ENCODE measurements at places on chromosomes 16 and 17.

DNA sequence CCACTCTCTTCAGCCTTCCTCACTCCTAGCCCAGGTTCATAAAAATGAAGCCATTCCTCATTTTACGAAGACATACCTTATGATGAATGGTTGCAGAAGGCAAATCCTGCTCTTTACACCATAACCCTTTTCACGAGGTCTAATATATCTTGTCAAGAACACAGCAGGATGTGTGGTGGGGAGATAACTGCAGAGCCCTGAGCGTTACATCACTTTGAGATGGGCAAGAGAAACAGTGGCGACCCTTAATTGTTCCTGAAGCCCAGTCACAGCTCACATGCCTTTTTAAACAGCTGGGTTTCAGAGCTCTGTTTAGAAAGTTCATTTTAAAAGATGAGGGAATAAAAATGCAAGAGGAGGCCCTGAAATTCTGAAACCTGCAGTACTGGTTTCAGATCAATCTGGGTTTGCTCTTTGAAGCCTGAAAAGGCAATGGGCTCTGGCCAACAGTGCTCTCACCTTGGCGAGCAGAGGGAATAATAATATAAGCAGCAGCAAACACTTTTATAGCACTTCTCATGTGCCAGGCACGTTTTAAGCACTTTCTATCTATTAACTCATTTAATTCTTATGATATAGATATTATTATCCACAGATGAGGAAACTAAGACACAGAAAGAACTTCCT lies 2.9 kb downstream of the FAM117A start:
- DNase-seq, result no peak

GRCh38 chr17:45425125-45425983 lies 7.3 kb downstream of the ARHGAP27 start:
- DNase-seq, result no peak

GRCh38 chr17:72104164-72104862 lies 16.5 kb upstream of the SOX9 start:
- DNase-seq, result no peak

DNA sequence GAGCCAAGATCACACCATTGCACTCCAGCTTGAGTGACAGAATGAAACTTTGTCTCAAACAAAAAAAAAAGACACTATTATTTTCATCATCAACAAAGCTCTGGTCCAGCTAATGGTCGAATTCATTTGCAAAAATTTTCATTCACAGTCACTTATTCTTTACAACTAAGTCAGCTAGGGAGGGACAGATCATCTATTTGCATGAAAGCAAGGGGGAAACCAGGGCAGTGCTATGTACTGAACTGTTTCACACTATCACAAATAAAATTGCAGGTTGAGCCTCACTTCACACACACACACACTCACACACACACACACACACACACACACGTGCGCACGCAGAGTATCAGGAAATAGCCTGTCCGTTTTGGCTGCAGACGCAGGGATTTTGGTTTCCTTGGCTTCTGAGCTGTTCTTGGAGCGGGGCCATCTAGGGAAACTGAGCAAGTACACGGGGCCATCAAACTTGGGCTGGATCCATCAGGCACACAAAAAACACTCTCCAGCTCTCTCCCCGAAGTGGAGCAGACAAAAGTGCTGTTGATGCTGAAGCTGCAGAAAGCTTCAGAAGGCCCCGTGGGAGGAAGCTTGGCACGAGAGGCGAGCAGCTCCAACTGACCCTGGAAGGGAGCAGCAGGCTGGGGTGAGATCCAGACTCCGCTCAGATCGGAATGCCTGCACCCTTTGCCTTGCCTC lies 44.3 kb upstream of the HELZ start:
- no peak for DNase-seq

DNA sequence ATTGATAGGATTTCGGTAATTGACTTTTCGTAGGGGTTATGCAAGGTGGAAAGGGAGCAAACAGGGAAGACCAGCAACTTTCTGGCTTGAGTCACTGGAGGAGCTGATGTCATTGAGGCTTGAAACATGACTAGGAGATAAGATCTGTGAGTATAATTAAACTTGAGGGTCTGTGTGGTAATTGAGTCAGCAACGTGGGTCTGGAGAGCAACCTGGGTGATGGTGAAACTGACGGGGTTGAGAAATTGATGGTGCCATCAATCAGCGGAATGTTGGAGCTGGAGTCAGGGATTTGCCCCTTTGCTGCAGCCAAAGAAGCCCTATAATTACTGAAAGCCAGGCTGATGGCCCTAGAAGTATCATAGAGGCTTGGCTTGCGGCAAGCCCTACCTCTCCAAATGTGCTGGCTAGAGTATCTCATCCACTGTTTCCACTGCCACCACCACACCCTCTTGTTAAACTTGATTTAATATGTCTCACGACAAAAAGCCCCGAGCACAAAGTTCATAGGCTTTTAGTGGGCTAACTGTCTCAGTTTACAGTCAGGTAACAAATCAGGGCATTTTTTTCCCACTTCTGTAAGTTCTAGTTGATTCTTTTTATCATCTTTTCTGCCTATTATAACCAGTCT lies 186.9 kb upstream of the ELAC2 start:
- no peak for DNase-seq

DNA sequence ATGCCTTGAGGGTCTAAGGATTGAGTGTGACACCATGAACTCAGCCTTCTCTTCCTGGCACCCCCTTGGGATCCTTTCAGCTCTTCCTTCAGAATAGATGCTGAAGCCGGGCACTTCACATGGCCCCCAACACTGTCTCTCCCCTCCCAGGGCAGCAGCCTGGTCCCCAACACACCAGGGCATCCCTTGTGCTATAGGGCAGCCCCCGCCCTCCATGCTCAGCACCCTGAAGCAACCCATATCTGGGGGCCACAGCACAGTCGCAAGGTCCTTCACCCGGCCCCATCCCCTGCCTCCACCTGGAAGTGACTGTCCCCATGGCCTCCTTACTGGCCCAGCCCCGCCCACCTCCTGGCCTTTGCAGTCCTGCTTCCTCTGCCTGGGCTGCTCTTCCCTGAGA lies 143.1 kb downstream of the C16orf95 start:
- DNase-seq, result no peak

DNA sequence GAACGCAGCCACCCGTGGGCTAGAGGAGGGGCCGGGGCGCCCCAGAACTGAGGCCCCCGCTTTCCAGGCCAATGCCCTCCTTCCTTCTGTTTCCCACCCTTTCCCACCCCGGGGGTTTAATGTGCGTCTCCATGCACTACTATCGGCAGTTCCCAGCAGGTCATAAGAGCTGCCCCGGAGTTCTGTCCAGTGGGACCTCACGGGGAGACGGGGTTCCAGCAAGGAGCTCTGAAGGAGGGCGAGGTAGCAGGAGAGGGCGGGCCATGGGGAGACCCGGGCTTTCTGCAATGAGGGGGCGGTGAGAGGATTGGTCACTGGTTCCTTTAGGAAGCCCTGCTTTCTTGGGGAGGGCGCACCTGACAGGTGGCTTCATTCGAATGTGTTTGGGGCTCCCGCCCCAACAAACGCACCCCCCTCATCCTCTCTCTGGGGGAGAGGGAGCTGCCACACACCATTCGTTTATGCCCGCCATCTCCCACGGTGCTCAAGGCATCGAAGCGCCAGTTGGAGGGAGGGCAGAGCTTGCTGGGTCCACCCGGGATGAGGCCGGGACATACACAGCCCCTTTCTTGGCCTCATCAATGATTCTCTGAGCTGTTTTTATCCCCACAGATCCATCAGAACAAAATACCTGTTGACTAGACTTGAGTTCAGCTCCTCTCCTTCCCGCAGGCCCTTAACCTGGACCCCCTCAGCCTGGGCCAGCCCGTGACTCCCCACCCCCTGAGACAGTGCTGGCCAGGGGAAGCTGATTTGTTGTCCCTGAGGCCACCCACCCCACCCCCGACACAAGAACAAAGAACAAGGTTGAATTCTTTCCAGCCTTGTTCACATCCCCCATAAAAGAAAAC lies 44.1 kb downstream of the SLC7A5 start:
- no peak for DNase-seq

GRCh38 chr16:27458258-27458657 lies 56.3 kb downstream of the IL21R start:
- no peak for DNase-seq

DNA sequence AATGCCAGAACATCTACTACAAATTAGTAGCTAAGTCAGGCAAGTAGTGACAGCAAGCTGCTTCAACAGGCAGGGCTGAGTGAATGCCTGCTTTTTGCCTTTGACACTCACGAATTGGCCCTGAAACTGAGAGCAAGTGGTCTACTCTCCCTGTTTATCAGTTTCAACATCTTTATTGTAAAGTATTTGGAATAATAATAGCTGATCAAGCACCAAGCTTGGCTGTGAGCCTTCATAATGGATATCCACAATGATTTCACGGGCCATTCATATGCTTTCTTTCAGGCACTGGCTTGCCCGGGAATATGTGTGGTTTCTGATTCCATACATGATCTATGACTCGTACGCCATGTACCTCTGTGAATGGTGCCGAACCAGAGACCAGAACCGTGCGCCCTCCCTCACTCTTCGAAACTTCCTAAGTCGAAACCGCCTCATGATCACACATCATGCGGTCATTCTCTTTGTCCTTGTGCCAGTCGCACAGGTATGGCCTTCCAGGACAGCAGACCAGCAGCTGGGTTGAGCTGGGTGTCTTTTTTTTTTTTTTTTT lies 5.2 kb downstream of the TLCD3A start:
- DNase-seq, result no peak

GRCh38 chr16:11957591-11958395 lies 7.2 kb upstream of the TNFRSF17 start:
- DNase-seq, result no peak

- no peak for DNase-seq
These were observed 115.9 kb downstream of the DYNLRB2 start for GRCh38 chr16:80656711-80657150.

- DNase-seq, result no peak
These were observed 5.8 kb downstream of the ACLY start for GRCh38 chr17:41912925-41913324.

DNA sequence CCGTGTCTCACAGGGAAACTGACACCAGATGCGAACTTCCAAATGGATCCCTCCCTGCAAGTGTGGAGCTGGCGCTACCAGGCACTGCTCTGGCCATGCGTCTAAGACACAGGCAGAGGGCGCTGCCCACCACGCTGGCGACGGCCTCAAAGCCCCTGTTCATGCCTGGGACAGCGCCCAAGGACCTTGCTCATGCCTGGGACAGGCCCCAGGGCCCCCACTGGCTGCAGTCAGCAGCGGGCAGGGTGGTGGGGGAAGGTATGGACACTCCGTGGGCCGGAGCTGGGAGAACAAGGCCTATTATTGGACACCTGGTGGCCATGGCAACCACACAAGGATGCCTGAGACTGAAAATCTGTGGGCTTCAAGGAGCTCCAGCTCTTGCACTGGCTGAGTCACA lies 8.8 kb downstream of the ZG16B start:
- DNase-seq, result no peak

GRCh38 chr16:65249768-65250167 lies 127.9 kb upstream of the CDH11 start:
- no peak for DNase-seq

DNA sequence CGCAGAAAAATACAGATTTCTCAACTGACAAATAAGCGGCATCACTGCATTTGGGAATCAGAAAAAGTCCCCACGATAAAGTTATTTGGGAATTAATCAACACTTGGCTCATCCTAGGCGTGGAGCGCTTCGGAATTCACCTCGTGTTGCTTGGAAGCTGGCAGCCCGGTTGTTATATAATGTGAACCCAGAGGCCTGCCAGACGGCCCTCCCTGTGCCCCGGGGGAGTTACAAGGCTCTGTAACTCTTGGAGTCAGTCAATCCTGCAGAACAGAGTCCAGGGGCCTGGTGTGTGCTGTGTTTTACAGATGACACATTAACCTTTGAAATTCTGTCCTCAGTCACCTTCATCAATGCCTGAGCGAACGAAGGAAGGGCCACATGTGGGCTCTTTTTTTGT lies 111.1 kb downstream of the PITPNC1 start:
- DNase-seq, result no peak

DNA sequence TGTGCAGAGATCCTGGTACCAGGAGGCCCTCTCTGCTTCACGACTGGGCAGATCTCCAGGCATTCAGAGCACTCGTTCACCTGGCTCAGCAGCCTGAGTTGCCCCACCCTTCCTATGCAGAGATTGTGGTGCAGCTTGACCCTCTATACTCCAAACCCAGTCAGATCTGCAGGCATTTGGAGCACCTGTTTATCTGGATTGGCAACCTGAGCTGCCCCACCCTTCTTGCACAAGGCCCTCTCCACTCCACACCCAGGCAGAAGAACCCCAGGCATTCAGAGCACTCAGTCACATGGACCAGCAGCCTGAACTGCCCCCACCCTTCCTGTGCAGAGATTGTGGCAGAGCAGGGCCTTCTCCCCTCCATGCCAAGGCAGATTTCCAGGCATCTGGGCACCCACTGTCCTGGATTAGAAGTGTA lies 88.4 kb upstream of the CDH5 start:
- no peak for DNase-seq

DNA sequence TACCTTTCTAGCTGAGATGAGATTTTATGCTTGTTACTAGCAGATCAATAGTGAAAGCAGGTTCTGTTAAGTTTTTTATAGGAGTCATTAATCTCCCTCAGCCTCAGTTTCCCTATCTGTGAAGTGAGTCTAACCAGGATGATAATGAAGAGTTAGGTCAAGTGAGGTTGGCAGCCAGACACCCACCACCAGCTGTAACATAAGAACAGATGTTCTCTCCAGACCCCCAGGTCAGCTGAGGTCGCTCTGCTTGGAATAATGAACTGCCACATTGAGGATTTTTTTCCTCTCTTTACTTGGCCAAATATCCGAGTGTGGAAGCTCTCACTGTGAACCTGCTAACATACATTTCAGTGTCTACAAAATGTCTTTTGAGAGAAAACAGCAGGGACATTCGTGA lies 389.6 kb downstream of the WWOX start:
- no peak for DNase-seq

DNA sequence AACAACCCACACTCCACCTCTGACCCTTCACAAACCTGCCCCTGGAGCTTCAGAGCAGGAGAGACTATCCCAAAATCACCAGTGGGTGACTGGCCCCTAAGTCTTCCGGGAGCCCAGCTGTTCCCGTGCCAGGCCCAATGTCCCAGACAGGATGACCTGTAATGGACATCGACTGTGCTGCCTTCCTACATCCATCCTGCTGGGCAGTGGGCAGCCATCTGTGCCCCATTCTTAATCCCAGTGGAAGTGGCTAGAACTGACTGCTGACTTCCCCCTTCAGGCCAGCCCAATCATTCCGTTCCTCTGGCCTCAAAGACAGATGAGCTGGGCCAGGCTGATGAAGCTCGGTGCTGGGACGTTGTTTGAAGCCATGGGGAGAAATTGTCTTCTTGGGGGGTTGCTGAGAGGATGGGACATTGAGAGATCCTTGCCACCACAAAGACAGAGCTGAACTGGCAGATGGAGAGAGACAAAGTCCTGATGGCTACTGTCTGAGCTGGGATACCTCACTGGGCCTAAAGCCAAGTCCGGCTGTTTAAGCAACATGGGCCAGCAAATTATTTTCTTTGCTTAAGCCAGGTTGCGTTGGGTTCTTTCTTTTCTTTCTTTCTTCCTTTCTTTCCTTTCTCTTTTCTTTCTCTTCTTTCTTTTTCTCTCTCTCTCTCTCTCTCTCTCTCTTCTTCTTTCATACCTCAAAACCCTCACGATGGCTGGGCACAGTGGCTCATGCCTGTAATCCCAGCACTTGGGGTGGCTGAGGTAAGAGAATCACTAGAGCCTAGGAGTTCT lies 17.9 kb upstream of the ALOX15B start:
- DNase-seq, result no peak
